ENCODE measurements at places on chromosomes 13 and 19. TPM values are rescaled to one million over a fixed set of nuclear protein-coding genes. Genes with fewer than 3 reads are reported as not detected.
A peak's percentile ranks its signal among the peaks of the same experiment; 100 is the strongest.

DNA sequence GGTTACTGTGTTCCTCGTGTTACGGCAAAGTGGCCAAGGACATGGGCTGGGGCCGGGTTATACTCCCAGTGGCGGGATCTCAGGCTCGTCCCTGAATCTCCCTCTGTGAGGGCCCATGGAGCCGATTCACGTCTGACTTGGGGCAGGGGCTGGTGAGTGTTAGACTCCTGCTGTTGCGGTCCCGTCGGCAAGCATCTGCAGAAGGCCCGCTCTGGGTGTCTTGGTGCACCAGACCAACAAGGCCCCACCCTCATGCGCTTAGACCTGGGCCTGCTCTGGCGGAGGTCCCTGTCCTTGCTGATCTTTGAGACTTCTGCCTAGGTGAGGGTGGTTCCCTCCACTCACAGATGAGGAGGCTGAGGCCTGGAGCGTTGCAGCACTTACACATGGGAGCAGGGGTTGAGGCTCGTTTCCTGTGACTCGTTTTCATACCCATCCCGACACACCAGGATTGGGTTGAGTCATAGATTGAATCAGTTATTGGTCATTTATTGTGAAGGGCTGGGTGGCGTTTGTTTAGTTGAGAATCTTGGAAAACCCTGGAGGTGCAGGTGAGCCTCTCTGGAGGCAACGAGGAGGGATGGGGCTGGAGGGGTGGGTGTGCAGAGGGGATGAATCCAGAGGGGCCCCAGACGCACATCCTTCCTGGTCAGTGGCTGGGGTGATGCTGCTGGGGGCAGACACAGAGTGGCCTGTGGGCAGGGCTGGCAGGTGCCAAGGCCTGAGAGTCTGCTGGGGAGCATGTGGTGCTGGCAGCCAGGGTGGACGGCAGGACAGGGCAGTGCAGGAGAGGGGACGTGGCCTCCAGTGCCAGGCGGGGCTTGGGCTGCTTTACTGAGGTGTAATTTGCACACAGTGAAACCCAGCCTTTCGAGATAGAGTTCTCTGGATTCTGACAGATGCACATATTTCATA is 4.6 kb downstream of the EPN1 start:
- DNase-seq: no peak

DNA sequence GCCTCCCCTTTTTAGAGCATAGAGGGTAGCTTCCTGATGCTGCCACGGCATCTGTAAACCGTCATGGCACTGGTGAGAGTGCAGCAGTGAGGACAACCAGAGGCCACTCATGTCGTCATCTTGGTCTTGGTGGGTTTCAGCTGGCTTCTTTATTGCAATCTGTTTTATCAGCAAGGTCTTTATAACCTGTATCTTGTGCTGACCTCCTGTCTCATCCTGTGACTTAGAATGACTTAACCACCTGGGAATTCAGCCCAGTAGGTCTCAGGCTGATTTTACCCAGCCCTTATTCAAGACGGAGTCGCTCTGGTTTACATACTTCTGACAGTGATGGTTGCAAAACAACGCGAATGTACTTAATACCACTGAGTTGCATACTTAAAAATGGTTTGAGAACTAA is 14.4 kb upstream of the FBN3 start:
- DNase-seq: no peak

Gene KLK15
- not detected for total RNA-seq

- peak; percentile 45 for DNase-seq
Measured at GRCh38 chr13:73754727-73755292, 379.4 kb downstream of the KLF12 start.

- no peak for DNase-seq
Measured at GRCh38 chr19:4557144-4557970, 2.1 kb downstream of the SEMA6B start.

Gene RFX2
- total RNA-seq: 7.8 TPM
